ENCODE measurements at places on chromosomes 5 and 9.
A peak's percentile ranks its signal among the peaks of the same experiment; 100 is the strongest.

- DNase-seq: no peak
These were observed 8.0 kb downstream of the GCNT4 start for GRCh38 chr5:75044406-75044805.

DNA sequence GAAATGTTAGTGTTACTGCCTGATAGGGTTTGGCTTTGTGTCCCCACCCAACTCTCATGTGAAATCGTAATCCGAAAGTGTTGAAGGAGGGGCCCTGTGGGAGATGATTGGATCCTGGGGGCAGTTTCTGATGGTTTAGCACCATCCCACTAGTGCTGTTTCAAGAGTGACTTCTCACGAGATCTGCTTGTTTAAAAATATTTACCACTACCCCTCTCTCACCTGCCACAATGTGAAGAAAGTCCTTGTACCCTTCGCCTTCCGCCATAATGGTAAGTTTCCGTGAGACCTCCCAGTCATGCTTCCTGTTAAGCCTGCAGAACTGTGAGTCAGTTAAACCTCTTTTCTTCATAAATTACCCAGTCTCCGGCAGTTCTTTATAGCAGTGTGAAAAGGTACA, 2.6 kb upstream of the RFX3 start:
- DNase-seq: no peak

DNA sequence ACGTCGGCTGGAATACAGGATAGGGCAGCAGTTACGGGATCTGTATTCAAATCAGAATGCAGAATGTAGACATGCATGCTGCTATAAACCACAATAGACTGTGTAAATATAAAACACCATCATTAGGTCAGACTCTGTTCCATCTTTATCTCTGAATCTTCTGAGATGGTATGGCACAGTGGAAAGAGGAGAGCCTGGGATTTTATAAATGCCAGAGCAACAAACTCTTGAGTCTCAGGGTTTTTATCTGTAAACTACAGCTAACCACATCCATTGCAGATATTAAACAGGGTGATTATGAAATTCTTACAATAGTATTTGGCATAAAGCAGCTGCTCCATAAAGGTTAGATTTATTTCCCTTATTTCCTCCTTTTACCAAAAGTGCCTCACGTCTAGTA, 108.7 kb downstream of the ZDHHC21 start:
- no peak for DNase-seq

DNA sequence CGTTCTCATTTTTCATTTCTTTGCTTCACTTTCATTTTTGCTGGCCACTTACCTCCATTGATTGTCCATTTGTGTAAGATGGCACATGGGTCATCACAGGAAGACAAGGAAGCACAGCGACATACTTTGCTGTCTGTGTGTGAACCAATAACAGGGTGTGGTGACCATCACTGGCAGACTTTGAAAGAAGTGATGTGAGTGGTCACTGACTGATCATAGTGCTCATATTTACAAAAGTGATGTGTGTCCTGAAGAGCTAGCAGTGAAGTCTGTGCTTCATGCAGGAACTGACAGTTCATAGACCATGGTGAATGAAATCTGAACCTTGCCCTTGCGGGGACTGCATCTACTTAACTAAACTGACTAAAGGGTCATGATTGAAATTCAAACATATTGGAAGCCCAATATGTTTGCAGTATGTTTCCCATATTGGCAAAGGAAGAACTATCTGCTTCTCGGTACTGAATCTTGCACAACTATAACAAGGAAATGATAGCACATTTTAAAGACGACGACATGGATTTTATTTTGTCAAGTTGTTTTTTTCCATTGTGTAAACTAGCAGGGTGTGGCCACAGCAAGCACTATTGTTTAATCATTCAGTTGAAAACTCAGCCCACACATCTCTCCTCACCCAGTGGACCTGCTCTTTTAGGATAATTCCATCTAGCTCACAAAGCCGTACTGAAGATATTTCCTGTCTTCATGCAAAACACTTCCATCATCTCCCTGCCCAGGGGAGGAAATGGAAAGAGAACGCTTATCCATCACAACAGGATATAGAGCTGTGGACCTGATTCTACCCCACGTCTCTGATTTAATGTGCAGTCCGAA, 232.0 kb upstream of the ANKRD55 start:
- DNase-seq: no peak

DNA sequence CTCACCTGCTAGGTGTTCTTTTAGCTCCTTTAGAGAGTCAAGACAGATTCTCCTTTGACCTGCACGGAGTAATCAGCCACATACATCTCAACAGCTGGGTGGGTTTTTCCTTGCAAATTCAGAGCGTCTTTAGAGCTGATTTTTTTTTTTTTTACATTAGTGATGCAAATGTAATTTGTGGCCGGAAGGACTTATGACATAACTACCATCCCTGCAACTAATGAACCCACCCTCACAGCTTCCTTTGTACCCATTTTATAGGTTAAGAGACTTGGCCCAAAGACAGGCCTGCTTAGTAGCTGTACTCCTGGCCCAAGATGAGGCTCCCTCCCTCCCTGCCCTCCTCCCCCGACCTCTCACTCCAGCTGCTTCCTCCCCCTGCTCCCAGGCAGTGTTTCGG, 69.9 kb upstream of the NIPAL4 start:
- DNase-seq: no peak

GRCh38 chr9:100591639-100592412, 13.9 kb downstream of the CAVIN4 start:
- no peak for DNase-seq

- no peak for DNase-seq
These were observed 670.1 kb upstream of the CDH9 start for GRCh38 chr5:27708534-27708933.

DNA sequence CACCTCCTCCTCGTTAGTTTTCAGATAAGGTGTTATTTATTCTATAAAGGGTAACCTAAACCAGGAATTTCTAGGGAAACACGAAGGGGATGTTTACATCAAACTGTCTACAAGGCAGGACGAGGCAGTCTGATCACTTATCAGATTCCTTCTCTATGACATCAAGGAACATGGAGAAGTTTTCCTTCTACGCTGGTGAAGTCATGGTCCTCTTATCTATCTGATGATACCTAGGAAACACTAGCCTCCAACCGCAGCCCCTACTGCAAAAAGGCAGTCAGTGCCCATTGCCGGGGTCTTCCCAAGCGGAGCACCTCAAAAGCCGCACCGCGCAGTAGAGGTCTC, 1.5 kb downstream of the MPDZ start:
- no peak for DNase-seq

GRCh38 chr5:149801307-149801990, 71.3 kb downstream of the PPARGC1B start:
- DNase-seq: no peak

DNA sequence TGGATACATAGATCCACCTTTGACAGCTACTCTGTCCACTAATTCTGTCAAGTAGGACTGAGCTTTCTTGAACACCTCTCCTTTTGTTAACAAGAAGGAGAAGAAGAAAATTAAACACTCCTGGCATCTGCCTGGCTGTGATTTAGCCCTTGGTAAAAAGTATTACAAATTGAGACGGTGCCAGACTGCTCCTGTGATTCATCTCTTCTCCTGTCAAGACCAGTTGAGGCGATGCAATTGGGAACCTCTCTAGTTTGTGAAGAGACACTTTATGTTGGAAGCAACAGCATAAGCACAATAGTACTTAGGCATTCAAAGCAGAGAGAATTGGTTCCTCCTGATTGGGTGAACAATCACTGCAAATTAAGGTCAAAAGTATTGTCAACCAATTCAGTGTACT, 72.7 kb downstream of the GHR start:
- no peak for DNase-seq

- no peak for DNase-seq
These were observed 7.1 kb downstream of the SPACA9 start for GRCh38 chr9:132885720-132886333.

GRCh38 chr5:96926276-96926675, 9.6 kb upstream of the LNPEP start:
- DNase-seq: no peak

DNA sequence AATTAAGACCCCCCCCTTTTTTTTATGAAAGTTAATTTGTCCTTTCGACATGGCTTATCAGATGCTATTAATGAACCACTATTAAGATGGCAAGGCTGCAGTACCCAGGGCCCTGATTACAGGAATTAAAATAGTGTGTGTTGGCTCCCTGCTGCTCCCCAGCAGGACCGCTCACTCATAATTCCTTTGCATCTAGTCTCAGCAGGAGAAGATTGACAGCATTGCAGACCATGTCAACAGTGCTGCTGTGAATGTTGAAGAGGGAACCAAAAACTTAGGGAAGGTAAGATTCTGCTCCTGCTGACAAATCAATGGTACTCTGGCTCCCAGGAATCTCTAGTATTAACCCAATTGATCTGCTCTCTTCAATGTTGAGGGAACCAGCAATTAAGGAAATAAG, 61.0 kb downstream of the STX17 start:
- DNase-seq: no peak

- DNase-seq: no peak
These were observed 19.5 kb downstream of the ERAP1 start for GRCh38 chr5:96788112-96788749.

GRCh38 chr5:176365351-176366231, at the start of gene ARL10:
ARL10 (plus strand) TSS chr5:176365487; CDS start chr5:176365564, 77 bp downstream.
- no peak for DNase-seq

- DNase-seq: peak; percentile 90
These were observed 12.2 kb downstream of the CXXC5 start for GRCh38 chr5:139660105-139660922.

DNA sequence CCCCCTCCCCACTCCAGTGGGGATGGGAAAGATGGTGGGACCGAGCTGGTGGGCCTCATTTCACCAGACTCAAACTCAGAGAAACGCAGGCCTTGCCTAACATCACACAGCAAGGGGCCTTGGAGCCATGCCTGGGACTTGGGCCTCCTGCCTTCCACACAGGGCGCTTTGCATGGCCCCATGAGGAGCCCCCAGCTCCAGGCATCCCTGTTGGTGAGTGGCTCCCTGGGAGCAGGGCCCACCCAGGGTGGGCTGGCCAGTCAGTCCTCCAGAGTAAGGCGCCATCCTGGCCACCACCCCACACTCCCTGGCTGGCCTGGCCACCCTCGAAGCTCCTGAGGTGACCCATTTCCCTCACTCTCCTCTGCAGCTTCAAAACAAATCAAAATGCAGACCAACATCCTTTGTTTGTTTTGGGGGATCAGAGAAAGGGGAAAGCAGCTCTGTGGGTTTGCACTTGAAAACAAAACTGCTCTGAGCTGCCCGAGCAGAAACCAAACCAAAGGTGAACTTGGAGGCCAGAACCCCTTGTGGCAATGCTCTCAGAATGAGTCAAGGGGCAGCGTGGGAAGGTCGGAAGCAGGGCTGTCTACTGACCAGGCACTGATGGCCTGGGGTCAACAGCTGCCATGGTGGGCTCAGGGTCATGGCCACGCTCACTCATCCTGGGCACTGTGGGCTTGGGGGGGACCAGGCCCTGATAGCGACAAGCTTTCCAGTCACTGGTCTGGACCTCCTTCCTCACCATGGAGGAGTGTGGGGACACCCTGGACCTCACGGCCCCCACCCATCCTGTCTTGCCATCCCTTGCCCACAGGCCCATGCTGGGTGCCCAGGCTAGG, 37.0 kb upstream of the VDAC1 start:
- DNase-seq: no peak

- DNase-seq: no peak
These were observed 217.4 kb downstream of the FANCC start for GRCh38 chr9:95100071-95100627.

DNA sequence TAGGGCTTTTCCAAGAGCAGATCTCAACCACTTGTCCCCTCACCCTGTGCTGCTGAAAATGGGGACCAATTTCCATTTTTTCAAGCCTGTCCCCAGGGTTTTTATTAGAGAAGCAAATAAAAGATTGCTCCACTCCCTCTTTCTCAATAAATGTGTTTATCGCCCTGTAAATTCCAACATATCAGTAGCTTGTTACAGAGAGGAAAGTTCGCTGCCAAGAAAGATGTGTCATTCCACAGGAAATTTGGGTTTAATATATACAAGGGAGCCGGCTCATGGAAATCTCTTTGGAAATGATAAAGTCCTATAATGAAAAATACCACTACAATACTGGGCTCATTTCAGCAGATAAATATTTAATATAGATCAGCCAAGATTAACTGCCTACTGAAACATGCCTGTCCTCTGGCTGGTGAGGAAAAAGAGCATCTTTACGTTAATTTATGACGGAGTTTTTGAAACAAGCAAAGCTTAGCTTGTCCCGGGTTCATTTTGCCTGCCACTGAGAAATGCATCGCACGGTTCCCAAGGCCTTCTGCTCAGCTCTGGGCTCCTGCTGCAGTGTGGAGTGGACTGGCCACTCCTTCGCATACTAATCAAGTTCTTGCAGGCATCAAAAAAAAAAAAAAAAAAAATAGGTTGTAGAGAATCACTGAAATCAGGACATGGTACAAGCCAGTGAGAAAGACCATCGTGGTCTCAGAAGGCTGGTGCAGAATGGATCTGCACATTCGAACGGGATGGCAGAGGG, 84.5 kb downstream of the BRINP1 start:
- no peak for DNase-seq

DNA sequence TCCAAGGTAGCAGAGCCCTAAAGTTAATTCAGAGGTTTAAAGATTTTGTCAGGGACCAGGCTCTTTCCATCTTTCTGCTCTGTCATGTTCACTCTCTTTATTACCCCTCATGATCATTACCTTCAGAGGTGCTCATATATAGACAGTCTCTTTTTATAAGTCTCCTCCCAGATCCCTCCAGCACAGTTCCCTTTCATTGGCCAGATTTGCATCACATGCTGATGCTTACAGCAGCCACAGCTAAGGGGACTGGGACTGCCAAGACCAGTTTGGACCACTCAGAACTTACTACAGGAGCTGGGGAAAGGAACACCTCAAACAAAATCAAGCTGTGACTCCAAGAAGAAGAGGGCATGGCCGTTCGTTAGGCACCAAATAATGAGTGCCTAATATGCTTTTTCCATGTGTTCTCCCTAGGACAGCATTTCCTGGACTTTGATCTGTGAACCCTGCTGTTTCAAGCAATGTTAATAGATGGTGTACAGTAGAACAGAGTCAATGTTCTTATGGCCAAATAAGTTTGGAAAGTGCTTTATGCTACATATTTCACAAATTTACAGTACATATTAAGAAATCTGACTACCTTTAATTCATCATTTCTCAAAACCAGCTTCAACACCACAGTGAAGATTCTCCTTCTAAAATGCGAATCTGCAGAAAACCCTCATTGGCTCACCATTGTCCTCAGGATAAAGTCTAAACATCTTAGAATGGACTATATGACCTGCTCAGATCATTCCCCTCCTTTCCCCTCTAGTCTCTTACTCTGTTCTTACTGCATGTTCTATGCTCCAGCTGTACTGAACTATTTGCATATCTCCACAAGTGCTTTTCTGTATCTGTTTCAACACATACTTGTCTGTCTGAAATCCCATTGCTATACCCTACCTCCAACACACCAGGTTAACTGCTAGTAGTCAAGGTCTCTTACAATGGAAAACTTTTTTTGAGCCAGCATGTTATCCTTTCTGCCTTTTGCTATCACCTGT, 3.4 kb downstream of the C5orf58 start:
- no peak for DNase-seq

DNA sequence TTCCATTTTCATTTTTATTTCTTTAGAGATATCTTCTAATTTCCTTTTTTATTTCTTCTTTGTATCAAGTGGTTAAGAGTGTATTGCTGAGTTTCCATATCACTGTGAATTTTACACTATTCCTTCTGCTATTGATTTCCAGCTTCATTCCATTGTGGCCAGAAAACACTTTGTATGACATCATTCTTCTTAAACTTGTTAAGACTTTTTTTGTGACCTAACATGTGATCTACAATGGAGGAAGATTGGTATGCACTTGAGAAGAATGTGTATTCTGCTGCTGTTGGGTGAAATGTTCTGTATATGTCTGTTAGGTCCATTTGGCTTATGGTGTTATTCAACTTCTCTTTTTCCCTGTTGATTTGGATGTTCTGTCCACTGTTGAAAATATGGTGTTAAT, 274.2 kb upstream of the PUM3 start:
- DNase-seq: no peak
